CD4-positive, CD25-positive, alpha-beta regulatory T cell (primary cell): ENCODE measurements at places on chromosomes 11 and 22. TPM values are rescaled to one million over a fixed set of nuclear protein-coding genes. Genes with fewer than 3 reads are reported as not detected.

The TRIM48 gene
- polyA plus RNA-seq: not detected

GRCh38 chr11:21896746-21897602 is 295.9 kb upstream of the ANO5 start:
- DNase-seq: no peak

DNA sequence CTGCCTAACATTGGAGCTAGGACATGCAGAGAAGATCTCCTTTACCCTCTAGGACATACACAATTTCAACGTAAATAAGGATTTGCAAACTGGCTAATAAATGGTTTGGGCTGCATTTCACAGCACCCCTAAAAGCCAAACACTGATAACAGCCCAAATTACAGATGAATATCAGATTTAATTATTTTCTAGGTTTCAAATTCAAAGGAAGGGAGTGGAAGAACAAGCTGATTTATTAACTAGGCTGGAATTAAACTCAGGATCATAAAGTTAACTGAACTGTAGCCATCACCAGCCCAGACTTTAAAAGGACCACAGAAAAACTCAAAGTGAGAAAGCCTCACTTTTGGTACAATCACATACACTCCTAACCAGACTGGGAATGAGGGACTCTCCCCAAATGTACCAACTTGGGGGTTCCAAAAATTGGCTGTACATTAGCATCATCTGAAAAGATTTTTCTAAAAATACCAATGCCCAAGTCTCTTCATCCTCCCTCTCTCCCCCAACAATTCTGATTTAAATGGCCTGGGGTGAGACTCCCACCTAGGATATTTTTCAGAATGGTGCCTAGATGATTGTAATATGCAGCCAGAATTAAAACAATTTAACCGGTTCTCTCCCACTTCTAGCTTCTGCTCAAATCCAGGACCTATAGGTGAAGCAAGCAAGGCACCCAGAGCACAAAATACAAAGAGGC is 43.5 kb downstream of the SYTL2 start:
- no peak for DNase-seq

The OR52I2 gene
- polyA plus RNA-seq: not detected

DNA sequence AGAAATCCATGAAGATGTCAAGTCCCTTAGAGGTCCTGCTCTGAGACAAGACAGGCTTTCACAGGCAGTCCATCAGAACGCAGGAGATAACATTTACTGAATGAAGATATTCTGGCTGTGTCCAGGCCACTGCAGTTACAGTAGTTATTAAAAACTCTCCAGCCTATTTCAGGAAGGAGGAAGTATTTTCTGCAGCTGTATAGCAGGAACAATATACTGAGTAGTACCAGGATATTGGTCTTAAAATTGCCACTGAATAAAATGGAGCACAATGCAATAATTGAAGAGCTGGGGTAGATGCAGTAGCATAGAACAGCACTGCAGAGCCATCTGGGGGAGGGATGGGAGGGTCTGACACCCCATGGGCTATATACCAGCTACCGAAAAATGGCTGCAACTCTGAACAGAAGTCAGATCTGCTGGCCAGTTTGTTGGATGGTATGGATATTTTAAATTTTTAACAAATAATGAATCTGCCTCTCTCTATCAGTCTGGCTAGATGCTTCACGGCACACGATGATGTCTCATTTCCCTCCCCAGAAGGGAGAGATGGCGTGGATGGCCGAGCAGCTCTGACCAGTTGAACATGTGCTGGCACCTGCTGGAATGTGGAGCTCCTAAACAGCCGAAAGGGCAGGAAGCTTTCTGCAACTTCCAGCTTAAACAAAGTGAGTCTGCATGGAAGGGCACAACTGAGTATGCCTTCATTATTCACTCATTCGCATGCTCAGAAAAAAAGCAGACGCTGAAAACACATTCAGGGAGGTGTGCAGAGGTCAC is 342.1 kb upstream of the SYN3 start:
- no peak for DNase-seq

- DNase-seq: no peak
Observed at GRCh38 chr11:4919250-4919649, at the start of gene OR51G2. Gene OR51G2 (minus strand): TSS chr11:4919350. CDS start chr11:4915663, 3,687 bp downstream.

- DNase-seq: no peak
Observed at GRCh38 chr11:46049325-46049897, 71.8 kb downstream of the PHF21A start.

The SLC22A8 gene
- polyA plus RNA-seq: not detected

DNA sequence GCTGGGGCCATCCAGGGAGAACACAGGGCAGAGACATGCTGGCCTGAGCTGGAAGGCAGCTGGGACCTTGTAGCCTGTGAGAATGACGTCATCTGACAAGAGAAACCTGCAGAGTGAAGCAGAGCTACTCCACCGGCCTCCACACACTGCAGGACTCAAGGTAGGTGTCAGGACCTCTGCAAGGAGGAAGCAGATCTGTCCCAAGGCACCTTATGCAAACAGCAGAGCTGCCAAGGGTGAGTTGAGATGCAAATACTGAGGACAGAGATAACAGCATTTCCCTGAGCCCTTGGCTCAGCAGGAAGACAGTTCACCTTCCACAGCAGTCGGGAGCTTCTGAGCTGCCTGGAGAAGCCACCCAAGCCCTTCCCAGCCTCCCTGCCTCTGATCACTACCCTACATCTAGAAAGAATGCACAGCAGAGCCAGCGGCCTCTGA is 51.9 kb upstream of the IGSF9B start:
- DNase-seq: no peak

- DNase-seq: no peak
Observed at GRCh38 chr11:25242928-25243327, 746.1 kb downstream of the LUZP2 start.

GRCh38 chr22:42273855-42274451 is 3.5 kb upstream of the TCF20 start:
- DNase-seq: no peak

- DNase-seq: no peak
Observed at GRCh38 chr11:44670794-44671193, 56.0 kb upstream of the TSPAN18 start.

GRCh38 chr11:74923125-74923524 is 25.8 kb downstream of the XRRA1 start:
- DNase-seq: no peak

DNA sequence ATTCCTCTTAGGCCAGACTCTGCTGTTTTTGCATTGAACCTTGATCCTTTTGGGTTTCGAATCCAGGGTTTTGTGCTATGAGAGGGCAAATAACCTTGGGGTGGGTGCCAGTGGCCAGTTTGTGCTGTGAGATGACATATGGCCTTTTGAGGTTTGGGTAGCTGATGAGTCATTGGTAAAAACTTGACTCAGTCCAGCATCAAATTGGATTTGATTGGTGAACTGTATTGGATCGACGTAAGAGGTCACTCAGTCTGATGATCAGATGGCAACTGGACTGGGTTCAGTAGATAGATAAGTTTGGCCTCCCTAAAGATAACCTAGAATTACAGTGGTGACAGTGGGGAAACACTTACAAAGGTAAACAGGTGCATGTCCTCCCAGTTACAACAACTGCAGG is 41.0 kb upstream of the XKR3 start:
- no peak for DNase-seq

DNA sequence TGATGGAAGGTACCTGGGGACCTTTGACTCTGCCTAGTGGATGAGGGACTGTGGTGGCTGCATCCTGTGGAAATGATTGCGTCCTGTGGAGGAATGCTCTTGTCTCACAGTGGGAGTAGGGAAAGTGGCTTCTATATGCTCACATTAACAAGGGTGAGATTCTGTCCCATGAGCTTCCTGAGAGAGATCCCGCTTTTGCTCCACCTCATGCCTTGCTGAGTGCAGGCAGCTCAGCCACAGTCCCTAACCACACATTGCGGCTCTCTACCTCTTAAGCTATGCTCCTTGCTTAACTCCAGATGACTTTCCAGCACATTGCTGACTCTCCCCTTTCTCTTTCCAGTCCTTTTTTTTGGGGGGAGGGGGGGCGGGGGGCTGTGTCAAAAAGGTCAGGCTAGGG is 45.0 kb downstream of the TEAD1 start:
- no peak for DNase-seq

DNA sequence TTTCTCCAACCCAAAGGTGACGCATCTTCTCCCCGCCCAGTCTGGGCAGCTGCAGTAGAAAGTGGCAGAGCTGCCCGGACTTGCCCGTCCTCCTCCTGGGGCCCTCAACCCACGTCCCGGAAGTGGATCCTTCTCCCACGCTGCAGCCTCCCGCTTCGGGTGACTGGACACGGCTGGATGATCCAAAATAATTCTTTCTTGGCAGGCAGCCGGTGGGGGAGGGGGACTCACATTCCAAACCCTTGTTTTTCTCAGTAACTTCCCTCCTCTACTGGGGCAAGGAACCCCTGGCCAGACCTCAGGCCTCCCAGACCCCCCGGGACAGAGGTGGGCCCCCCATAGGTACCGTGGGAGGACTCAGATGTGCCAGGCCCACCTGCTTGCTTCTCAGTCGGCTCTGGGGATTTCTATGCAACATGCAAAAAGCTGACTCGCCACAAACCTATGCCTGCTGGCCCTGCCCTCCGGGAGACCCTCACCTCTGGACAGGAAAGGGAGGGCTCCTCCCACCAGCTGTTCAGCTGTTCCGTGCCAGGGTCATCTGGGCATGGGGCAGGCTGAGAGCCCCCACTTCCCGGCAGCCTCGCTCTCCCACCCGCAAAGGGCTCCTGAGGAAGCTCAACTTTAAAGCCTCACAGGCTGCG is 1.4 kb downstream of the PLXNB2 start:
- DNase-seq: no peak

GRCh38 chr22:27724157-27724556 is 77.4 kb downstream of the MN1 start:
- DNase-seq: no peak

- DNase-seq: peak; percentile 68
Observed at GRCh38 chr11:363948-364761, 5.1 kb upstream of the B4GALNT4 start.

DNA sequence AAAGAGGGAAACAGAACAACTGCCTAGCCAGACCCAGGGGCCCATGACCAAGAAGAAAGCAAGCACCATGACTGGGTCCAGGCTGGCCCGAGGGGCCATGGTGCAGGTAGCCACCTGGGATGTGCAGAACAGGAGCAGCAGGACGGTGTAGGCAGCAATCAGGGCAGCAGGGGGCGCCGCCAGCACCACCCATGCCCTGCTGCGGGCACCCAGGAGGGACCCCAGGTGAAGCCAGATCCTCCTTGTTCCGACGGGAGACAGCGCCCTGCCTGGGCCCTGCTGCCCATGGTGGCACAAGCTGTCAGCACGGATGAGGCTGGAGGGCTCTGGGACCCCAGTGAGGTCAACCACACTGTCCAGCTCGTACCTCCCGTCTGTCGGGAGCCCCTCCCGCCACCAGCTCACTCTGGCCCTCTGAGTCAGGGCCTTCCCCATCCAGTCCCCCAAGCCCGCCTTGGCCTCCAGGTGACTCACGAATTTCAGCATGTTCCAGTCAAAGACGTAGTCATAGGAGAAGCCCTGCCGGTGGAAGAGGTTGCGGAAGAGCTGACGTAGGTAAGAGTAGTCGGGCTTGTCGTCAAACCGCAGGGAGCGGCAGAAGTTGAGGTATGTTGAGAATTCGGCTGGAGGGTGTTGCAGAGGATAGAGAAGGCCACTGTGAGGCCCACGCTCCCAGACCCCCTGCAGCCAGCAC is 18.8 kb downstream of the CSNK1E start:
- DNase-seq: no peak

The BIK gene
- 6.4 TPM for polyA plus RNA-seq

DNA sequence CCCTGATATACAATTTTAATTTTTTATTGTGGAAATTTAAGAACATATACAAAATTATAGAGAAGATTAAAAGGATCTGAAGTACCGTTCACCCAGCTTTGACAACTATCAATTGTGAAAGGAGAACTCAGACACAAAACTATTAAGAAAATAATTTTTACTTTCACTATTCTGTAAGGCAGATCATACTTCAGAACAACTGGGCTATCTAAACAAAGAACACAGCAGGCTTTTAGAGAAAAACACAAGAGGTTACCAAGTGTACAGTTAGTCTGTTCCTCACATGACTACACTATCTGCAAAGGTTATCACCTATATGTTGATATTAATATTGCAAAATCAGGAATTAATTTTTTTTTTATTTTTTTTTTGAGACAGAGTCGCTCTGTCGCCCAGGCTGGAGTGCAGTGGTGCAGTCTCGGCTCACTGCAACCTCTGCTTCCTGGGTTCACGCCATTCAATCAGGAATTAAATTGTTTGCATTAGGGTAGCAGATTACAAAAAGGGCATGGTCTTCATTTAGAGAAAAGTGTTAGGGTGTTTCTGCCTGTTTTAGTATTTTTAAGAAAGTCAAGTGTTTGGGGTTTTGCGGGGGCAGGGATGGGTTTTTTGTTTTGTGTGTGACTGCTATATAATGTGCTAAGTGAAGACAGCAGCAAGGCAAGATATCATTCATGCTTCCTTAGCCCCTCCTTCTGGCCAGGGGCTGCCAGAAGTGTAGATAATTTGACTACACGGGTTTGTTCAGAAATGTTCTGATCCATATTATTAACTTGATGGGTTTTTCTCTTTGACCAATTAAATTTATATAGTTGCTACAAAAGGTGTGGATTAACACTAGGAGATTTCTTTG is 27.6 kb upstream of the SIK2 start:
- DNase-seq: no peak

- DNase-seq: no peak
Observed at GRCh38 chr22:50711446-50712340, 26.3 kb upstream of the ACR start.

- no peak for DNase-seq
Observed at GRCh38 chr11:3880724-3881123, 25.3 kb downstream of the STIM1 start.

- DNase-seq: no peak
Observed at GRCh38 chr11:121889186-121889585, 226.8 kb downstream of the BLID start.

DNA sequence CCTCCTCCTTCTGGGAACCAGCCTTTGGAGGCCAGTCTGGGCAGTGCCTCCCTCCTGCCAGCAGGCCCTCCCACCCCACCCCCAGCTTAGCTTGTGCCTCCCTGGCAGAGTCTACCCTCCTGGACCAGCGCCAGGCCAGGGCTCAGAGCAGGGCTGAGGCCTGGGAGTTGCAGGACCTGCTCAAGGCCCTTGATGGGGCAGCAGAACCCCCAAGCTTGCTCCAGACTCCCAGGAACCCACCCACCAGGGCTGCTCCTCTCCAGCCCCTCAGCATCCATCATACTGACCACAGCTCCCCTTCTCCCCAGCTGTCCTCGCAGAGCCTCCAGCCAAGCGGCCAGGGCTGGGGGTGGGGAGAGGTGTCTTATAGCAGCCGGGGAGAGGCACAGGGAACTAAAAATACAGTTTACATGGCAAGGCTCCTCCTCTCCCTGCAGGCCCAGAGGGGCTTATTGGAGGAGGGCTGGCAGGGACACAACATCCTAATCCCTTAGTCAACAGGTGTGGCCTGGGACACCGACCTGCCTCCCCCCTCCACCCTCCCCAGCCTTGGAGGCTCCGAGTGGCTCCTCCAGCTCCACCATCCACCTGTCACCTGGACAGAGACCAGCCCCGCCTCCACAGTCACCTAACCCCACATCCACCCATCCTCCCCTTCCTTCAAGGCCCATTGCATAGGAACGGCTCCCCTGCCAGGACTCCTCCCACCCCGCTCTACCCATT is 5.2 kb upstream of the MB start:
- DNase-seq: no peak

DNA sequence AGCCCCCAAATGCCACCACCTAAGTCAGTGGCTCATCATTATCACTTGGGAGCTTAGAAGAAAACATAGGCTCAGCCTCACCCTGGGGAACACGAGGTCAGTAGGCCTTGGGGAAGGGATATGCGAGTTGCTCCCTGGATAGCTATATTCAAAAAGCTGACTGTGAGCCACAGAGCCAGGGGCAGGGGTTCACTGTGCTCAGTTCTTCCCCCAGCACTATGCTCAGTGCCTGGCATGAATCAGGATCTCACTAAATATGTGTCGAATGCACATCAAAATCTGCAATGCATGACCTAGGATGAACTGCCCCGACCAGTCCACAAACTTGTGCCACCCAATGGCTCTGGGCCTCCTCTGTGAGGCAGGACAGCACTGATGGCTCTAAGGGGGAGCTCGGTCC is 35.1 kb downstream of the THOC5 start:
- no peak for DNase-seq
